Activated CD4-positive, alpha-beta T cell treated with anti-CD3 and anti-CD28 coated beads, Interleukin-2, amount 10 ng/mL, durations not matched to agents 24 days and 14 days (primary cell): ENCODE measurements at places on chromosomes 3 and 15. TPM values are rescaled to one million over a fixed set of nuclear protein-coding genes. Genes with fewer than 3 reads are reported as not detected.
A peak's percentile ranks its signal among the peaks of the same experiment; 100 is the strongest.

DNA sequence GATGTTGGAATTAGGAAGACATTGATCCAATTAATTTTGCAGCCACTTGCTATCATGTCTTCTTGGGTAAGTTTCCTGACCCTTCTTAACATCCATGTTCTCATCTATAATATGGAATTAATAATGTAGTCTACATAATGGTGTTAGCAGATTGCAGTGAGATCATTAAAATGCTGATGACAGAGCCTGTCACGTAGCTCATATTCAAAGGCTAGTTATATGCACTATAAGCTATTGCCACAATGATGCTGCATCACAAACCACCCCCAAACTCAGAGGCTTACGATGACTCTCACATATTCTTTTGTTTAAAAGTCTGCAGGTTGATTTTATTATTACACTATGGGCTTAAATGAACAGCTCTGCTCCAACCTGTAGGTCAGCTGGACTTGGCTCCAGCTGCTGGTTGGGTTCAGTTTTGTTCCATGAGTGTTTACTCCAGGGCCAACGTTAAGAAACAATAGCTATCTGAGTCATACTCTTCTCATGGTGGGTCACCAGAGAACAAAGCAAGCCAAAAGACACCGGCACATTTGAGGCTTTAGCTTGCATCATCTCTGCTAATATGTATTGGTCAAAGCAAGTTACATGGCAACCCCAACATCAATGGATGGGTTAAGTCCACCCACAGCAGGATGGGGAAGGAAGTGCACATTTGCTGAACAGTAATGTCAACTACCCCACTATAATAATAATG, 250.0 kb upstream of the SLCO3A1 start:
- DNase-seq, result no peak

DNA sequence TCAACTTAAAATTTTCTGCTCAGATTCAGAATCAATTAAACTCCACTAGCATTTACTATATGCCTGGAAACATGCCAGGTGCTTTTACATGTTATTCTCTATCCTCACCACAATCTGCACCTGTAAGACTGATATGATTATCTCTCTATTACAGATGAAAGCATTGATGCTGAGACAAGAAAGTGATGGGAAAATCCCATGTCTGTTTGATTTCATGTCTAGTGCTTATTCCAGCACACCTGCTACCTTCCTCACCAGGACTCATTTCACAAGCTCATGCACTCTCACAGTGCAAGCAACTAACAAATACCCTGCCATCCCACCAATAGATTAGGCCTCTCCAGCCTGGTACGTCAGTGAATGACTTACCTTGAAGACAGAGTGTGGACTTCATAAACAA, 25.0 kb upstream of the BCL6 start:
- DNase-seq, result peak; percentile 67

- DNase-seq, result no peak
Observed at GRCh38 chr3:66983101-66983500, 15.0 kb upstream of the KBTBD8 start.

DNA sequence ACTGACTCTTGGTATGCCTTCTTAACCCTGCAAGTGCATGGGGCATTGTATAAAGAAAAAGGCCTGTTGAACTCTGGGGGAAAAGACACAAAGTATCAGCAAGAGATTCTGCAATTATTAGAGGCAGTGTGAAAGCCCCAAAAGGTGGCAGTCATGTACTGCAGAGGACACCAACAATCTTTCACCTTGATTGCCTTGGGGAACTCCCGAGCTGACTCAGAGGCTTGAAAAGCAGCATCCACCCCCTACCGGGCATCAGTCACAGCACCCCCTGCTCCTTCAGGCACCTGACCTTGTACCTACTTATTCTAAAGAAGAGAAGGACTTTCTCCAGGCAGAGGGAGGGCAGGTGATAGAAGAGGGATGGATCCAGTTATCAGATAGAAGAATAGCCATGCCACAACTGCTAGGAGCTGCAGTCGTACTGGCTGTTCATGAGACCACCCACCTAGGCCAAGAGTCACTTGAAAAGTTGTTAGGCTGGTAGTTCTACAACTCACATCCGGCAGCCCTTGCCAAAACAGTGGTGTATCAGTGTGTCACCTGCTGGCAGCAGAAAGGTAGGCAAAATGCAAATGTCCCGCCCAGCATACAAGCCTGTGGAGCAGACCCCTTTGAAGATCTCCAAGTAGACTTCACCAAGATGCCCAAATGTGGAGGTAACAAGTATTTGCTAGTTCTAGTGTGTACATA, 241.6 kb upstream of the CNTN6 start:
- no peak for DNase-seq

GRCh38 chr15:42063122-42063848, 31.1 kb downstream of the PLA2G4D start:
- no peak for DNase-seq

DNA sequence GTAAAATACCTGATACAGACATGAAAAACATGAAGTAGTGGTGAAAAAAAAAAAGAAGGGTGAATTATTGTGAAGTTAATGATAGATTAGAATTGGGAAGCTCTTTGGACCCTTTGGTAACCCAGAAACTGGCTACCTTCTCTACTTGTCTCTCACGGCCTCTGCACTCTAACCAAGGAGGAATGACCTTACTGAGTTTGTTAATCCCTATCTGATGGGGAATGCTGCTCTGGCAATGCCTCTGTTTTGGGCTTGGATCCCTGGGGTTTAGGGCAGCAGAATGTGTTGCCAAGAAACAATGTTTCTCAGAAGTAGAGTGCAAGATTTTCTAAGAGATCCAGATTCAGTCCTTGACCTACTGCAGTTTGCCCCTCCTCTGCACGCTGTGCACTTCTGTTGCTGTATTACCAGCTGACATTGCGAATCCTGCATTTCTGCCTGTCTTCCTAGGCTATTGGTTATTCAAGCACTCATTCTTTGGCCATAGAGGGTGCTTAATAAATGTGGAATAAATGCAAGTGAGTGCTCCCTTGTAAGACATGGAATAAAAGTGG, 49.2 kb upstream of the MAP3K13 start:
- DNase-seq, result no peak

DNA sequence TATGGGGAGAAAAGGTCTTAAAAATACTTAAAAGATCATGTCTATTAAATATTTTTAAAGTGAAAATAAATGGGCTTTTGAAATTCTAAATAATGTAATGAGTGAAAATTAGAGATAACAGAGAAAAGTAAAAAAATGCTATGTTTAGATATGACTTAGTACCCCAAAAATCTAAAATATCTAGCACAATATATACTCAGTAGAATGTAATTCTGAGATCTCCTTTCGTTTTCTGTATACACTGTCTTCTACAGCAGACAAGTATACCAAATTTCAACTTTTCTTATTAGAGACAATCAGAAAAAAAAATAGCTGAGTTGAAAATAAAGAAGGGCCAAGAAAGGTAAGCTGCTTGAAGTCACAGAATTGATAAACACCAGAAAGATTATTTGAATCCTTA, 140.8 kb downstream of the ADAM10 start:
- DNase-seq, result no peak

DNA sequence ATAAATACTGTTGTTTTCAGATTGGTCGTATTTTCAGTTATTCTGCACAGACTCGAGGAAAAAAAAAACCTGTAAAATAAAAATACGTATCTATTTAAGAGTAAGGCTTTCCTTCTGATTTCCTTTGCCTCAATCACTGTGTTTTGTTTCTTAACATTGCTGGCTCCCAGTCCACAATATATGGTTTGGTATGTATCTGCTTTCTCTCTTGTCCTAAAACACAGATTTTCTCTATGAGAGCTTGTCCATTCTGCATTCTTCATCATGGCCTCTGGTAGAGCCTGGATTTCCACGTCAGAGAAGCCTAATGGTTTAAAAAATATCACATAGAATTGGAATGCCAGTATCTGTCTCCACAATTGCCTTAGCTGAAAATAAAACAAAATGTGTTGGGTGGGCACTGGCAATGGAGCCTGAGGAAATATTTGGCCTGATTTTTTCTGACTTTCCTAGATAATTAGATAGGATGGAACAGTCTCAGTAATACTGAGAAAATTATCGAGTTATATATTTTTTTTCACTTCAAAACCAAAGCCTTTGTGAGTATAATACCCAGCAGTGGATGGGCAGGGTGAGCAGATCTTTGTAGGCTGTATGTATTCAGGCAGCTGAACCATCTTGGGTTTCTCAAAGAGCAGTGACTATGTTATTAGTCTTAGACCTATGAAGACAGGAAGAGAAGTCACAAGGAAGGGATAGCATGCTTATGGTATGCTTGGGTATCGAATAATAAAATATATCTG, 1.9 kb downstream of the CD200 start:
- no peak for DNase-seq

DNA sequence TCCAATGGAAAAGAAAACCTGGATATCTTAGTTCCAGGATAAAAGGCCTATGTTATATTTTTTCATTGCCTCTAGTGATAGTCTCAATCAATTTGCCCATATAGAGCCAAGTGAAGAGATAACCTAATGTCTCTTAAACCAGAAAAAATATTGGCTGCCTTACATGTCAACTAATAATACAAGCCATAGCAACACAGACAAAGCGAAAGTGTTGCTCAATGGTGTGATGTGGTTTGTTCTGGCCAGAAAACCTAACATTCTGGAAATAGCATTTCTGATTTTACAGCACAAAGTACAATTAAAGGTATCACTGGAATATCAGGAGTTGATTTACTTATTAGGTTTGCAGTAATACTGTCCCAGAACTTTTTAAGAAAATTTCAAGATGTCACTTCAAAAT, 101.5 kb downstream of the ATP8B4 start:
- DNase-seq, result no peak

GRCh38 chr3:175913286-175913685, 1054.2 kb downstream of the NAALADL2 start:
- DNase-seq, result no peak

- no peak for DNase-seq
Observed at GRCh38 chr3:71924721-71925120, 139.8 kb upstream of the PROK2 start.

Gene LRRIQ4
- total RNA-seq, result 0.09 and 0.21 TPM in 2 replicates

Gene ASB14
- not detected in 2 replicates for total RNA-seq

Gene STAB1
- total RNA-seq, result 0.07 TPM in 1 of 2 replicates, not detected in the other

Gene SLC28A2
- total RNA-seq, result not detected in 2 replicates

Gene MB21D2
- 8.6 and 9.4 TPM in 2 replicates for total RNA-seq

Gene GOLGA8S
- 0.07 TPM in 2 replicates for total RNA-seq

Gene CPA3
- not detected in 2 replicates for total RNA-seq
